ENCODE measurements at places on chromosomes 6 and 20.

DNA sequence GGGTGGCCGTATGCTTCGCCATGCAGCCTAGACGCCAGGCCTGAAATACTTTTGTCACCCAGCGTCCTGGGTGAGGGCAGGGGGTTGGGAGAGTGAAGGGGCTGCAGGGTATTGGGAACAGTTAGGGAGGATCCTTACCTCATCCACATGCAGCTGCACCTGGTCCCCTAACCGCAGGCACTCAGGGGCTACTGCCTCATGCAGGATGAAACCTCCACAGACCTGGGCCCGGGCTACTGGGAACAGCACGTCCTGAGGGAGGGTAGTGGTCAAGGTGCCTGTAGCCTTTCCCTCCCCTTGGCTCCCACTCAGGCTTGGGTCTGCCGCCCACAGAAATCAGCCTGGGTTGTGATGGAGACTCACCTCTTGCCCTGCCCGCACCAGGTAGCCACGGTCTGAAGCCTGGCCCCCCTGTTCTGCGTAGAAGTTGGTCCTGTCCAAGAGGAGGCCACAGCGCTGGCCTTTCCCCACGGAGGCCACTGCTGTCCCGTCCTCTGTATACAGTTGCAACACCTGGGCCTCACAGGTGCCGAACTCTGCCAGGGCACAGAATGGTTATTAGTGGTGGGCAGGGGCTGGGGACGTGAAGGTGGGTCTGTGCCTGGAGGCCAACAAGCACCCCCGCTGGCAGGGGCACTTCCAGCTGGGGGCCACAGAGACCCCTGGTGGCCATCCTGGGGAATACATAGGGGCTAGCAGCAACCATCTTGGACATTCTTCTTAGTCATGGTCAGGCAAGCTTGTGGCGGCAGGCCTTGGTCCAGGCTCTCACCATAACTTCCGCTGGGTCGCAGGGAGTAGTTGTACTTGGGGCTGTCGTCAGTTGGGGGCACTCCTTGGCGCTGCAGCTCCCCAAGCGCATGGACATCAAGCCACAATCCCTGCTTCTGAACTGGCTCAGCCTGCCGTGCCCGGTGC is 8.6 kb downstream of the AARS2 start:
- no peak for DNase-seq

DNA sequence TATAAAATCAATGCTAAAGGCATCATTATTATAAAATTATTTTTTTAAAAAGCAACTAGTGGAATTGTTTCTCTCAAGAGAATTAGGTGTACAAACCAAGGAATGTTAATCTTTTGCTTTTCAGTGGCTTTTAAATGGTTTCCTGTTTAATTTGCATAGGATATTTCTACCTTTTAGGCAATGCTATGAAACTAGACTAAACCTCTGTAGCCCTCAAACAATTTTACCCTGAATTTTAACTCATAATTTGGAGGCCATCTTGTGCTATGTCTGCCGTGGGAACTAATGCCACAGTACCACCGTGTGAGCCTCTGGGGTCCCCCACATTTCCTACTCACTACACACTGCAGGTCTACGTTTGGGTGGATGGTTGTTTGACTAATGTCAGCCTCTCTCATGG is 20.6 kb downstream of the PHACTR2 start:
- DNase-seq, result no peak

DNA sequence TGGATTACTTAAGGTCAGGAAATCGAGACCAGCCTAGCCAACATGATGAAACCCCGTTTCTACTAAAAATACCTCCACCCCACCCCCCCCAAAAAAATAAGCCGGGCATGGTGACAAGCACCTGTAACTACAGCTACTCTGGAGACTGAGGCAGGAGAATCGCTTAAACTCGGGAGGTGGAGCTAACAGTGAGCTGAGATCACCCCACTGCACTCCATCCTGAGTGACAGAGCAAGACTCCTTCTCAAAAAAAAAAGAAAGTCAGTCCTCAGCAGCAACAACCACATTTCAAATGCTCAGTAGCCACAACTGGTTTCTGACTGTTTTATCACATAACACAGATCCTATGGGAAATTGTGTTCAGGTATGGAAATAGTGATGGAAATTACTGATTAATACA is 135.3 kb downstream of the HFE start:
- DNase-seq, result no peak

- no peak for DNase-seq
These were observed 2.5 kb downstream of the CCR6 start for GRCh38 chr6:167125410-167125809.

- DNase-seq, result no peak
These were observed 10.7 kb downstream of the PTPRK start for GRCh38 chr6:128509709-128510108.

DNA sequence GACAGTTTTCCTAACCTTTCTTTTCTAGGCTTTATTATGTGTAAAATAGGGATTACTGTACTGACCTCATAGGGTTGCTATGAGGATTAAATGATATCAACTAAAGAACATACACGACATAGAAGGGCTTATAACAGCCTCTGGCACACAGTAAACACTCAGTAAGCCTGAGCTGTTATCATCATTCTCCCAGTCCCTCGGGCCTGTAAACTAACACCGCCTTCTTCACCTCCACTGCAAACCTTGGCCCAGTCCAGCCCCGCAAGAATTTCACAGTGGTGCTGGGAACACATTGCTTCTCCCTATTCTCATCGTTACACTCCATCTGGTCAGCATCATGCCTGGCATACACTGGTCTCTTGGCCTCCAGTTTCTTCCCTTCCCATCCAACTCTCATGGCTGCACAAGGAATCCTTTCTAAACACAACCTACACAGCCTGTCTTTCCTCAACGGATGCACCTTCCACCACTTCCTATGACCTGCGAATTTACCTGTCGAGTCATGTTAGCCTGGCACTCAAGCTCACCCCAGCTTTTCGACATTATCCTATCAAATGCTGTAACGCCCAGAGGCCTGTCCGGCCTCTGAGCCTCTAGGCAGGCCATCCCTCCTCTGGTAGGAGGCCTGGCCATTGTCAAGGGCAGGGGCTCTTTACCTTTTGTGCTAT is 92.1 kb downstream of the FYN start:
- DNase-seq, result peak; percentile 78

- DNase-seq, result no peak
These were observed 204.3 kb upstream of the FOXQ1 start for GRCh38 chr6:1107578-1107977.

- DNase-seq, result no peak
These were observed 241.2 kb upstream of the PREP start for GRCh38 chr6:105644073-105644489.

DNA sequence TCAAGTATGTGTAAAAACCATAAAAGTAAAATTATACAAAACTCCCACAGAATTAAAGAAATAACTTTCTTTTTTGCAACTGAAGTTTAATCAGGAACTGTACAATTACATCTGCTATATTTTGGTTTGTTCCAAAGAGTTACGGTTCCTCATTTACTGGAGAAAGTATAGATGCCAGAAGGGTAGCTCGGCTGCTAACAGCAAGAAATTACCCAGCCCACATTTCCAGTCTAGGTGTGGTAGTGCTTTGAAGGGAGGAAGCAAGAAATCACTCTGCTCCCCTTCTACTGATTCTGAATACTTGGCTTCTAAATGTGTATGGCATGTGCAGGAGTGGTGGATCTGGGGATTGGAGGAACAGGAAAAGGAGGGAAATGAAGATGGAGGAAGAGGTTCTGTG is 441.3 kb downstream of the CDC5L start:
- no peak for DNase-seq
